Activated T-cell treated with anti-CD3 and anti-CD28 coated beads for 24 hours (primary cell): ENCODE measurements at places on chromosomes 1 and 21.

GRCh38 chr1:207103892-207104373 is at the start of gene C4BPA:
Gene C4BPA (plus strand): TSS chr1:207104233. CDS start chr1:207113026, 8,793 bp downstream.
- DNase-seq, result no peak

DNA sequence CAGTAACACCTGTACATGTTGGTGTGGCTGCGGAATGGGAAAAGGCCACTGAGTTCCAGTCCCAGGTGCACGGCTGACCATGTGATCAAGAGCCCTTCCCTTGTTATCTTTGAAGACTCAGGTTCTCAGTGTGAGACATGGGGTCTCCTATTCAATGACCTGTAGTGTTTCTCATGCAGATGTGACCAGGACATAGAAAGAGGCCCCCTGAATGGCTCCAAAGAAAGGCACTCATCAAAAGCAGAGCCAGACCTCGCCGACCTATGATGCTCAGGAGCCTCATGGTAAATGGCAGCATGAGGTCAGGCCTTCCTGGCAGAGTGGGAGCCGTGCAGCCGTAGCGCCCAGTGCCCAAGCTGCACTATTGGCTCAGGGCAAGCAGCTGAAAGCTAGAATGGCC is 42.3 kb upstream of the HAO2 start:
- DNase-seq, result no peak

GRCh38 chr1:148289647-148290046 is 137.6 kb upstream of the NBPF11 start:
- DNase-seq, result no peak

DNA sequence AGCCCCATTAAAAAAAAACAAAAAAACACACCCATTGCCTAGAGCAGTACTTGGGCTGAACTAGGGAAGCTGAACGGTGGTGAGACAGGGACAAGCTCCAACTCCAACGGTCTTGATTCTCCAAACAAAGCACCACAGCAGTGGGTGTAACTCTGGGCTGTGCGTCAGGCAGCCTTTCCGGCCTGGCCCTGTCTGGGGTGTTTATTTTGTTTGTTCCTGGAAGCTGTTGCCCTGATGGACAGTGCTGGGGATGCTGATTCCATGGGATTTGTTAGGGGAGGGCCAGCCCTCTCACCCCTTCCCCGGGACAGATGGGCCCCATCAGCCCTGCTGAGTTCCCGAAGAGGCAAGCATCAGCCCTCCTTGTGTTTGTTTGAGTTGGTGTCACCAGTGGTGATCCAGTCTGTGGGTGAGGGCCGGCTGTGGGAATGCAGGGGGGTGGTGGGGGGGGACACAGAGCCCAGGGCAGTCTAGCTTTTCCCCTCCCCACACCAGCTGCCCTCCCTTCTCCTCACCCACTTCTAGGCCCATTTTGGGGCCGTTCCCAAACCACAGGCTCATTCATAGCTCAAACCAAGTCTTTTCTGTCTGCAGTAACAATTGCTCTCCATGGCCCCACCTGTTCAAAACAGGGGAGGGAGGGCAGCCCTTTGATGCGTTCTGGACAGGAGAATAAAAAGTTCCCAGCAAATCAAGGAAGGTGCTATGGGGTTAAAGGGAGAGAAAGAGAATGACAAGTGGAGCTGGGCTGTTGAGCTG is 4.5 kb downstream of the WNT2B start:
- no peak for DNase-seq

- DNase-seq, result no peak
Measured at GRCh38 chr21:42305707-42306147, 9.5 kb downstream of the TFF3 start.

GRCh38 chr1:201999625-202000238 is 10.7 kb upstream of the ELF3 start:
- DNase-seq, result no peak

- DNase-seq, result no peak
Measured at GRCh38 chr1:9767964-9768668, 55.6 kb downstream of the CLSTN1 start.

- peak; percentile 63 for DNase-seq
Measured at GRCh38 chr21:46052703-46053651, 44.9 kb upstream of the COL6A2 start.

DNA sequence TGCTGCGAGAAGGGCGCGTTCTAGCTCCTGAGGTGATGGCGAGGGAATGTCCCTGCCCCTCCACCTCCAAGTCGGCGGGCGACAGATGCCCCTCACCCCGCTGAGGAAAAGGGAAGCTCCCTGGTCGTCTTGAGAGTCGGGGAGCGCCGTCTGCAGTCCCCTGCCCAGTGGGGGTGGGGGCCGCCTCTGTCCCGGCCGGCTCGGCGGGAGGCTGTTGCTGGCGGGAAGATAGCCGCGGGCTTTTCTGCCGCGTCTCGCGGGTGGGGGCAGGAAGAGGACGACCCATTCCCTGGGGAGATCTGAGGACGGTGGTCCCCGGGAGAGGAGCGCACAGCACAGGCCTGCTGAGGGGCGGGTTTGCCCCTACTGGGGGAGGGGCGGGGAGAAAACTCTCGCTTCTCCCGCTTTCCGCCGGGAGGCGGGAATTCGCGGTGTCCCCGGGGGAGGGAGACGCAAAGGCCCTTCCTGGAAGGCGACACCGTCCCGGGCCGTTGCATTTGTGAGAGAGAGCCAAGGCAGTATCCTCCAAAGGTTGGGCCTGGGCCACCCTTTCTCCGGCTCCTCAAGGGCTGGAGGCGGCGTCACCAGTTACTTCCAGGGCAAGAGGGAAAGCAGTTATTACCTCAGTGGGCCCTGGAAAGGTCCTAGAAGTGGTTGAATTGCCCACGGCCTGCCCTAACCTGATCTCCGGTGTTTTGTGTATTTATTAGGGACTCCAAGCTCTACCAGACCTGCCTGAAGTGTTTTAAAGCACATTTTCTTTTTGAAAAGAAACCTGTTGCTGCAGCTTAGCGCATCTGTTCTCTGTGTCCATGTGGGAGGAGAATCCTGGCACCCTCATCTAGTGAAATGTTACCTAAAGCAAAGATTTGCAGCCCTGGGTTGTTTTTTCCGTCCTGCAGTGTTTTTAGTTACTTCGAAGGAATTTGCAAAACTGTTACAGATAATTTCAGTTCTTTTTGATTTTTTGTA is 648 bp downstream of the S100PBP start:
- DNase-seq, result peak; percentile 20

DNA sequence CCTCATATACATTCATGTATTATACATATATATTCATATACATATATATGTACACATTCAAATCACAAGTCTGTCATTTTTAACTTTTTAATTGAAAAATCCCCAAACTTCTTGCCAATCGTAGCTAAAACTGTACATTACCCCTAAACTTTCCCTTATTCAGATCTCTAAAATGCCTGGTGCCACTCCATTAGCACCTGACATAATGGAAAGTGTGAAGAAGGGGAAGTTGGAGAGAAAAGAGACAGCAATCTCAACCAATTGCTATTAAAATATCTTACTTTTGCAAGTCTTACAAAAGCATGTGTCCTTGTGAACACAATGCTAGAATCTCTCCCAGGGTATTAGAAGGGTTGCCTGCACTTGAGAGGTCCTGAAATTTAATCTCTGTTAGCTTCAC is 22.7 kb upstream of the PRKACB start:
- DNase-seq, result no peak

GRCh38 chr1:86872086-86872485 is 41.8 kb downstream of the SELENOF start:
- DNase-seq, result no peak

GRCh38 chr1:147611586-147611985 is 58.7 kb downstream of the ACP6 start:
- no peak for DNase-seq

- no peak for DNase-seq
Measured at GRCh38 chr1:181448461-181448860, 34.9 kb upstream of the CACNA1E start.

- peak; percentile 13 for DNase-seq
Measured at GRCh38 chr1:160376525-160377131, 9.8 kb downstream of the NHLH1 start.

GRCh38 chr1:29123887-29124365 is at the start of gene TMEM200B:
Gene TMEM200B (minus strand): TSS chr1:29123903. CDS start chr1:29121828, 2,075 bp downstream.
- DNase-seq, result no peak

GRCh38 chr1:181412746-181413145 is 70.6 kb upstream of the CACNA1E start:
- no peak for DNase-seq

GRCh38 chr1:190551638-190552037 is 74.0 kb upstream of the BRINP3 start:
- DNase-seq, result no peak

DNA sequence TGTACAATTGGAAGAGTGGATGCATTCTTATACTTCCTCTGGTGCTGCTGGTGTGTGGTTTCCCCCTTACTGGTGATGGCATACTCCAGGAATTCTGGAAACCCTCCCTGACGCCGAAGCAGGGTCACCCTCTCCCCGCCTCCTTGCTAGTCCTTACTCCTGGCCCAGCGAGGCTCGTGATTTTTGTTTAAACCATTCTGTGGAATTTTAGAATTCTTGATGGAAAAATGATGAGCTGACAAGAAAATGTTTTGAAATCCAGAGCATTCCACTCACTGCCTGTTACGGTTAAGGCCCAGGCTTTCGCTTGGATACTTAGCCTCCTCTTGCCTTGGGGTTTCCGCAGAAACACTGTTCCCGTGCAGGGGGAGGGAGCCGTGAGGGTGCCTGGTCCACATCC is 41.1 kb downstream of the IL6R start:
- DNase-seq, result no peak

DNA sequence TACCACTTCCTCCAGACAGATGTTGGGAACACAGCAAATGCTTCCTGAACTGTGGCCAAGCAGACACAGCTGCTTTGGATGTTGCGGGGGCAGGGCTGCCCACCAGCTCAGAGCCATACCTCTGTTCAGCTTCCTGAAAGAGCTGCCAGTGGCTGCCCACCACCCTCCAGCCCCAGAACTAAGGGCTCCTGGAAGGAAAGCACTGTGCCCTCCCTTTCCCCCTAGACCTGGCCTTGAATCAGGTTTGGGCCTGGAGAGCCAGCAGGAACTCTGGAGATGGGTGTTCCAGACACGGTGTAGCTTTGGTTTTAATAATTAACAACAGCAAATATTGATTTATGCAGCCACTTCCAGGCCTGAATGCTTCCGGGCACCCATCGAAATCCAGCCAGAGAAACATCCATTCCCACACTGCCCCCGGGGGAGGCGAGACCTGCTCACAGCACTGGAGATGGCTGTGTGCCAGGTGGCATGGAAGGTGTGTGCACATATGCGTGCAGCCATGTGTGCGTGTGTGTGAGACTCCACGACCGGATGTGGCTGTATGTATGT is 45.7 kb downstream of the RAP1GAP start:
- no peak for DNase-seq

DNA sequence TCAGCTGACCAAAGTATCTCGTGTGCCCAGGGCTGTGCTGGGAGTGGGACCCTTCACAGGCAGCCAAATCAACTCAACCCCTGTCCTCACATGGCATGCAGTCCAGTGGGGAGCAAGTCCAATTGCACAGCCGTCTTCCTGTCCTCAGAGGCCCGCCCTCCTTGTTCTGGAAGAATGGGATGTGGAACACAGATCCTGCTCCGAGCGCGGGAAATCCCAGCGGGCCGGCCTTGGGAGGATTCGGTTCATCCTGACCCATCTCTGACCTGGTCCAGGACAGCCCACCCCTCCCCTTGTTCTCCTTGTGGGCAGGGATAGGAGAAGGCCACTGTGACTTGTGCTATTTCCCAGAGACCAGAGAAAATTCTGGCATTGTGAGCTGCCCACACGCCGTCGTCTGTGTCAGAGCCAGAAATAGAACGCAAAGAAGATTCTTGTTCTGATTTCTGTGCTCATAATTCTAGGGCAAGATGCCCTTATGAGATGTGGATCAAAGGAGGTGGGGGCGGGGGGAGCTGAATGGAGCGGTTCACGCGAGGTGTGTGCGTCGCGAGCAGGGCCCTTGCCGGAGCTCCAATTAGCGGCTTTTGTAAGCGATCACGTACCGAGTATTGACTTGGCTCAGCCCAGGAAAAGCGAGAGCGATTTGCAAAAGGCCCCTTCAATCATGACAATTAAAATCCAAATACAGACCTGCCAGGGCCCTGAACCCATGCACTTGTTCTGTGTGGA is 79.2 kb downstream of the AJAP1 start:
- DNase-seq, result no peak

- DNase-seq, result no peak
Measured at GRCh38 chr1:170935231-170935630, at the start of gene MROH9. Gene MROH9 (plus strand): TSS chr1:170935534. CDS start chr1:170945557, 10,023 bp downstream.

GRCh38 chr1:59696421-59697115 is 118.2 kb upstream of the HOOK1 start:
- DNase-seq, result no peak

DNA sequence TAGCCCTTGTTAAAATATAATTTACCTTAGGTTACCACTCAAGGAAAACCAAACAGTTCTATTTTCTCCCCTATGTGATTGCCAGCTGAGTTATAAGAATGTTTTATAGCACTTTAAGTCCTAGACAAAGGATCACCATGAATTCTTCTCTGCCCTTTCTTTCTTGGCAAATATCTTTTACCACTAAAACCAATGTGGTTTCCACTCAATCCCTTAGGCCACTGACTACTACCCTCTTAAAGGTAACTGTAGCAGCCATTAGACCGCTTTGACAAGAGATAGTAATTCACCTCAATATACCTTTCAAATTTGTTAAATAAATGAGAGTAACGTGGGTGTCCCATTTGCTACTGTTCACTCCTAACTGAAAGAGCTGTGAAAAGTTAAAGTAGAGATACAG is 307.9 kb upstream of the PRMT6 start:
- no peak for DNase-seq

DNA sequence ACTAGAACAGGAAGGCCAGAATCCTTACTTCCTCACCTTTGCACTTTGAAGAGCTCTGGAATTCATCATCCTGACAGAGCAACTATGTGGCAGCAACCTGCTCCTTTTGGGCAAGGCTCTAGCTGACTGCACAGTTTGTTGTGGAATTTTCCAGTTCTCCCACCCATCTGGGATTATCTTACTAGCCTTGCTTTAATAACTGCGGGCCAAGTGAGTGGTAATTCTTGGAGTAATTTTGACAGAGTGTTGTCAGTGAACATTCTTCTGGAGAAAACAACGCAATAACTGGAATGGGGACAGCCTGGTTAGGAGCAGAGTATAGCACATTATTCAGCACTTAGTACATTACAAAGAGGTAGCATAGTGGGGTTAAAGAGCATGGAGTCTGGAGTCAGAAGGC is 75.3 kb downstream of the NTMT2 start:
- no peak for DNase-seq

DNA sequence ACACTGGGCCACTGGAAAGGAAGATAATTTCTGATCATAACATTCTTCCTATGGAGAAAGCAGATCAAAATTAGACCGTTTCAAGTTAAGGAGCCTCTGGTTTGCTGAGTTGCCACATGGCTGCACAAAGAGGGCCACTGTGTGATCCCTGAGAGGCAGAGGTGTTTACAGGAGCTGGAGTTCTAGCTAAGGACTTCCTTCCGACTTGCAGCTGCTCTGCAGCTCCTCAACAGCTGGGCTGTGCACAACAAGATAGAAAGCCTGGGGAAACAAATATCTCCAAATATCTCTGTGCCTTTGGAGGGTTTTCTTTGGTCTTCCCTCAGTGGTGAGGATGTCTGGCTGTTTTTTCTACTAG is 26.8 kb downstream of the GADD45A start:
- no peak for DNase-seq

DNA sequence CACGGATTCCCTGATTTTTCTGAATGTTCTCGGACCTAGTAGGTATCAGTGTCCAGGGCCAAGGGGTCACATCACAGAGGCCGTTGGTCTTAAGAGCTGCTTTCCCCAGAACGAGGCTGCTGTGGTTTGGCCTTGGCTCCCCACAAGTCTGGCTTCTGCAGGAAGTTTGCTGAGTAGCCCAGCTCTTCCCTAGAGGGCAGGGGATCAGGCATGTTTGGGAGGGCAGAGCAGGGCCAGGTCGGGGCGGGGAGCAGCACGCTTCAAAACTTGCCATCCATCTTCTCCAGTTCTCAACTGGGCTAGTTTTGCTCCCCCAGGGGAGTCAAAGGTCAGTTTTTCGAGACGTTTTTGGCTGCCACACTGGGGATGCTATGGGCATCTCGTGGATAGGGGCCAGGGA is 37.0 kb downstream of the MAN1C1 start:
- DNase-seq, result no peak
